SK-N-MC (cell line): ENCODE measurements at places on chromosomes 12 and 14.

DNA sequence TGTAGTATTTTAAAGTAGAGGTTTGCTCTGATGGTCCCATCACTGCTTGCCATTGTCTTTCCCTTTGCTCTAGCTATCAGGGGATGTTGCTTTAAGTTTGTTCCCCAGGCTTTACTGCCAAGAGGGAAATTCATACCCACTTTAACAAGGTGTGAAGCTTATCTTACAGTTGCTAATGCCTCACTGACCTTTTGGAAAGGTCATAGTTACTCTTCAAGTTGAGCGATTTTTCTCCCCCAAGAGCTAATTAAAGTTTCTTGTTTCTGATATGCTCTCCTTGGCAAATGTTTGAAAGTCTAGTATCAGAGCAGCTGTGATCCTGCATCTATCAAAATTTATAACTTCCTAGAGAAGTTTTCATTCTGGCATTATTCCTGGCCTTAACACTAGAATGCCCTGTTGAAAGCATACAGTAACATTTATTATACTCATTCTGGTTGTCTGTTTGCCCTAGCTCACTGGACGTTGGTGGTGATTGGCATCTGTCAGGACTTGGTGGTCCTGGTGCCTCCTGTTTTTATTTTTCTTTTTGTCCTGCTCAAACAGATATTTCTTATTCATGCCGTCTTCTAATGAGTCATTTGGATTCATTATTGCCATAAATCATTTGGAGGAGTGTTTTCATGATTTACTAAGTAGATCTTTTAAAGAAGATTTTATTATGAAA is 8.1 kb downstream of the ATP2A2 start:
- no peak for DNase-seq

DNA sequence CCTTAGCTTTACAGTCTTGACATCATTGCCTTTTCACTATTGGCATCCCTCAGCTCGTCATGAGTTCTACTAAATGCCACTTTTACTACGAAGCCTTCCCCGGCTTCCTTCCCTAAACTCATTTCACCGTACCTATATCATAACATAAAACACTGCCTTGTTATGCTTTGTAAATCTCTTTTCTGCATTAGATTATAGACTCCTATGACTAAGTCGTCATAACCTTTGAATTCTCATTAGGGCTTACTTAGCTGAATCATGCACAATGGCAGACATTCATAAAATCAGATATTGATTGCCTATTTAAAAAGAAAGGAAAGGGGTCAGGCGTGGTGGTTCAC is 21.0 kb downstream of the BTG1 start:
- DNase-seq = no peak

DNA sequence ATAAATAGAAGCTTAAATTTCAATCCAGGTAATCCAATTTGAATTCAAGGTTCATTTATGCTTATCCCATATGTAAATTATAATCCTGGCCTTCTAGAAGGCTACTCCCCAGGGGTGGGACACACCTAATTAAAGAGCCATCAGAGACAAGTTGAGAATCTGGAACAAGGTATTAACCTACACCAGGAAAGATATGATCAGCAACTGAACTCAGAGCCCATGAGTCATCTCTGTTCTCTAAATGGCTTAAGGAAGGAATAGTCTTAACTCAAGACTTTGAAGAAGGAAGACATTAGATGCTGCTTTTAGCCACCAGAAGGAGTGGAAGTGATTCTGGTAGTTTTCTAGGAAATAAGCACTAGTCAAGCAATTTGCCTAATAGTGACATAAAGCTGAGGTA is 88.0 kb downstream of the KIF21A start:
- no peak for DNase-seq

GRCh38 chr12:89765959-89766824 is 57.6 kb upstream of the ATP2B1 start:
- DNase-seq = no peak

GRCh38 chr14:33951183-33951840 is 438 bp upstream of the EGLN3 start:
- DNase-seq = no peak

- DNase-seq = no peak
These were observed 191.5 kb upstream of the C14orf180 start for GRCh38 chr14:104388011-104388521.

DNA sequence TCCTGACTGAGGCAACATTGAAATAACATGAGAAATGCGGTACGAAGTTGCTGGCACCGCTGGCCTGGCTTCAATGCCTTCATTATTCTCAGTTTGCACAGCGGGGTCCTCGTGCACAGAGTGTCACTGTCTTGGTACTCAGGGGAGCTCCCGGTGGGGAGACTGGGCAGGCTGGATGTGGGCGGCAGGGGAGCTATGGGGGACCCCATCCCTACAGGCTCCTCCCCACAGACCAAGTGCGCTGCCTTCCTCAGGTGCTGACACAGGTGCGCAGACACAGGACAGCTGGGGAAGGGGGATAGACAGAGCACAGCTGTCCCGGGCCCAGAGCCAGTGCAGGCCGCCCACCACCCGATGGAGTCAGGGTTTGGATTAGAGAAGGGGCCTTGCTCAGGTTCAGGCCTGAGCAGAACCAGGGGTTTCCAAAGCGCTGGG is 270.1 kb downstream of the ADGRD1 start:
- DNase-seq = no peak

- no peak for DNase-seq
These were observed 452.7 kb upstream of the TMPO start for GRCh38 chr12:98062464-98063245.

GRCh38 chr12:56257491-56258067 is 605 bp downstream of the ANKRD52 start:
- no peak for DNase-seq

DNA sequence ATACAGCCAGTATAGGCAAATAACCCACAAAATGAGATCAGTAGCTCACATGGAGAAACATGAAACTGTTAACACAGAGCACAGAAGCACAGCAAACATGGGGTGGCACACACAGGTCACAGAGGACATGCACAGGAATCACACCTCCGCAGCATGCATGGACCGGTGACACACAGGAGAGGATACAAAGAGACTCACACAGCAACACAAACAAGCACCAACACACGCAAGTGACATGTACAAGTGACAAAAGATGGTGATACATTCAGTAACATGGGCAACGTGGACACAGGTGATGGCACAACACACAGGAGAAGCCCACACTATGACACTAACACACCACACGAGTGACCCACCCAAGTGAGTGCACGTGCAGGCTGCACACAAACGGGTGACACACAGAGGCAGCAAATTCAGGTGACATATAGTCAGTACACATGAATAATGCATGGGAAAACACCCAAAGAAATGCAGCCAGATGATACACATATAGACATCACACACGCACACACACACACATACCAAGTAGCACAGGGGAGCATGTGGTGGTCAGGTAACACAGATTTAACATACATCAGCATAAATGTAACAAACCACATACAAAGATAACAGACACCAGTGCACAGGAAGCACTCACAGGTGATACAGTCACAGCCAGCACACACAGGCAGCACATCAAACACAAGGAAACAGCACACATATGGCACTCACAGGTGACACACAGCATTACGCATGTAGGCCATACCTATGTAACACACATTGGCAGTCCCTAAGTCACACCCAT is 216.0 kb upstream of the SFSWAP start:
- no peak for DNase-seq

GRCh38 chr14:63701606-63702299 is 26.1 kb downstream of the SGPP1 start:
- DNase-seq = no peak

GRCh38 chr12:131511391-131511802 is 199.5 kb upstream of the SFSWAP start:
- DNase-seq = no peak

GRCh38 chr12:90729736-90730135 is 225.2 kb downstream of the CCER1 start:
- DNase-seq = no peak

DNA sequence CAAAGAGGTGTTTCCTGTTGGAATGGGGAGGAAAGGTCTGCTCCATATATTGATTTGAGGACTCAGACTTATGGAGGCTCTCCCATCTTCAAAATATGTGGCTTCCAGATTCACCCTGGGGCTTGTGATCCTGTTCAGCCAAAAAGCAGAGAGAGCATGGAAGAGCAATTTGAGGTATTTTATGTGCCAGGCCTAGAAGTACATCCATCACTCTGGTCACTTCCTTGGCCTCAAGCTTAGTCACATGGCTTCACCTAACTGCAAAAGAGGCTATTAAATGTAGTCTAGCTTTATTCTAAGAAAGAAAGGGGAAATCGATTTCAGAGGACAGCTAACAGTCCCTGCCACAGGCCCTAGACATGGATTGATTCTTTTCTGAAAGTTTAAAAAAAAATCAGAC is 86.2 kb downstream of the C12orf50 start:
- DNase-seq = no peak

DNA sequence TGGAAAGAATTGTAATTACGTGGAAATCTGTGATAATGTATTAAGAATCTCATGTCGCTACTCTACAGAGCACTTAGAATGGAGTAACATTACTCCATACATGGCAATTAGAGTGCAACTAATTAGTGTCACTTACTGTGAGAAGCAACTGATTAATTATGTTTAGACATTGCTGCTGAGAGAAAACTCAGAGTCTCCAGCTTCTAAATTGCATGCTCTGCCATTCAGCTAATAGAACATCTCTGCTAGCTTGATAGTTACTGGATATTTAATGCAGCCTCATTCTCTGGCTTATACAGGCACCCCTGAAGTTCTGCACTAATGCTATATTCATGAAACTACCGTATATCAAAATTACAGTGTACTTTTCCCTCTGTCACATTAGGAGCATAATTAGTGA is 338.4 kb downstream of the ADAMTS20 start:
- DNase-seq = no peak

DNA sequence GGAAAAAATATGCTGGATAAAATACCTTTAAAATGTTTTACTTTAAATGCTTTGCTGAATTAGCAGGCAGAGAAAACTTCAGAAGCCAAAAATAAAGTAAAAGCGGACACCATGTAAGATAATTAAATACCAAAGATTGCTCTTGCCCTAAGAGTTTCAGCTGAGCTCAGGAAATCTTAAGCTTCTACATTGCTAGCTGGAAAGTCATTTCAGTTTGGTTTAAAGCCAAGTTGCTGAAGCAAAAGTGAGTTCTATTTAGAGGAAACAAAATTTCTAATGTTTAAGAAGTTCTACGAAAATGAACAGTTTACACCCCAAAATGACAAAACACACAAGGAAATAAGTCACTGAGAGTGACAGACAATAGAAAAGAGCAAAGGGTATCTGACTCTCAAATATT is 310.0 kb downstream of the ADAMTS20 start:
- no peak for DNase-seq

- no peak for DNase-seq
These were observed 1.3 kb downstream of the BCL2L2 start for GRCh38 chr14:23307687-23308644.
